CD4-positive, alpha-beta T cell treated with Interleukin-15 for 1 hour (primary cell): ENCODE measurements at places on chromosomes 7 and 10.

DNA sequence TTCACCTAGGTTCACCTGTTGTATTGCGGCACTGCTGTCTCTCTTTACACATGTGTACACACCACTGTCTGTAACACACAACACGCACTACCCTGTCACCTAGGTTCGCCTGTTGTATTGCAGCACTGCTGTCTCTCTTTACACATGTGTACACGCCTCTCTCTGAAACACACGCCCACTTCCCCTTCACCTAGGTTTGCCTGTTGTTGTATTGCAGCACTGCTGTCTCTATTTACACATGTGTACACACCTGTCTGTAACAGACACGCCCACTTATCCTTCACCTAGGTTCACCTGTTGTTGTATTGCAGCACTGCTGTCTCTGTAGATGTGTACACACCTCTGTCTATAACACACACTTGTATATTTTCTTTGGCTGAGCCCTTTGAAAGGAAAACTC is 51.5 kb downstream of the WDR37 start:
- no peak for DNase-seq

DNA sequence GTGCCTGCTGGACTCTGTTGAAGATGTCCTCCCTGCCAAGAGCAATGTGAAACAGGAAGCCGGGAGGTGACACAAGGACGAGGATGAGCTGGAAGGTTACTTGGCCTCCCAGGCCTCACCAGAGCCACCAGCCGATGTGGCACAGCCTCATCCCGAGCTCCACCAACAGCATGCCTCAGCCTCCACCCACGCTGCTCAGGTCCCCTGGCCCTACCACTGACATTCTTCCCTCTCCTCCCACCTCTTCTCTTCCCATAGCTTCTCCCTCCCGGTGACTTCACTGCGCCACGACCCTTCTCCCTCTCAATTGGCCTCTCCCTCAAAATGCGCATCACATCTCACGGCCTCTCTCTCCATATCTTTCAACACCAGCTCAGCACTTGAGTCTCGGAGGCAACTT is 249.9 kb downstream of the SKAP2 start:
- DNase-seq = no peak

DNA sequence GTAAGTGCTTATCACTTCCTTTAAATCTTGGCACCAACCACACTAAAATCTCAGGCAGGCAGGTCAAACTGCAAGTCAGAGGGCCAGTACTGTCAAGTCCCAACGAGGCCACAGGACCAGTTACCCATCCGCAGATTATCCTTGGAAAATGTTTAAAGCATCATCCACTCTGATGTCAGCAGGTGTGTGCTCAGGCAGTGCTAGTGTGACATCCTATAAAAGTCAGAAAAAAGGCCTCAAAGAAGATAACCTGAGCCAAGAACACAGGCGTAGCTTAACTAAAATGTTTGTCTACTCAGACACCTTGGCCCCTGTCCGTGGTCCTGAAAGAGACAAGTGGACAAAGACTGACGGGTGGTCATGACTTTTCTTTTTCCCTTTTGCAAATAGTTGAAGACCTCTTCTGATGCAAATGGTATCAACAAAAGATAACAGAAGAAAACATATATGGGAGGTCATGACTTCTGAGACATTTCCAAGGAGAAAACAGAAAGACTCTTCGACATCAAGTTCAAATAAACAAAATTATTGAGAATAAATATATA is 309.3 kb downstream of the KCNMA1 start:
- no peak for DNase-seq

DNA sequence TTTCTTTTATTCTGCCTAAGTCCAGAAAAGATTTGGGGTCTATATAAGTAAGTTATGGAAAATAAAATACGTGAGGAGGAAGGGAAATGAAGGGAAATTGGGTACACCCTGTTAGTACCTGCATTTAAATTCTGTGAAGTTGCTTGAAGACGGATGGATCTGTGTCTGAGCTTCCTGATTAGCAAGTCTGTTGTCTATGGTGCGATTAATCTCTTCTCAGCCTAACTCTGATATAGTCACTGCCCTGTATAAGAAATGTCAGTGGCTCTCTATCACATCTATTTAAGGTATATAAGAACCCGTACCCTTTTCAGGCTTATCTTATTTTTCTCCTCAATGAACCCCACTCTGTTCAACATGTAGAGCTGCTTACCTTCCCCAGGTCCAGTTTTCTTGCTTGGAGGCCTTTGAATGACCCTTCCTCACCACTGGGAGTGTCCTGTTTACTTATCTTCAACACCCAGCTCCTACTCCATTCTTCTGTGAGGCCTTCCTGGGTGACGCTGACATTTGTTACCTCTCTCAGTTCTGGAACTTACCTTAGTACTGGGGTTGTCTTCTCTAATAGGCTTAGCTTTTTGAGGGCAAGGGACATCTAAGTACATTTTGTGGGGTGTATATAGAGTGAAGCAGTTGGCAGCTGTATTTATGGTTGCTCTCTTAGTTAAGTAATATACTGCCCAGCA is 149.6 kb upstream of the PRPS1L1 start:
- no peak for DNase-seq

DNA sequence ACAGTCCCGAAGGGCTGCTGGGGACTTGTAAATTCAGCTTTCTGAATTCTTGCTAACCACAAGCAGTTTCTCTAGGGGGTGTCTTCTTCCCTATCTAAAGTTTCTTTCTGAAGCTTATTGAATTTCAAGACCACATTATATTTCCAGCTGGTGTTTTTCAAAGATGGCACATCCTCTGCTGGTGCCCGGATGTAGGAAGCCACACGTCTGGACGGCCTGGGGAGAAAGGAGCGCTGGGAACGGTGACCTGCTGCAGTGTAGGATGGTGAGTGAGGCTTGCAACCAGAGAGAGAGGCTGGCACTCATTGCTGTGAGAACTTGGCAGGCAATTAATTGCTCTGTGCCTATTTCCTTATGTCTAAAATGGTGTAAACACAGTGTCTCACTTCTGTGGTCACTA is 776.4 kb downstream of the TYW1 start:
- DNase-seq = no peak

- no peak for DNase-seq
Measured at GRCh38 chr7:108073305-108074070, 56.7 kb downstream of the LAMB4 start.
